Mesenchymal stem cell (in vitro differentiated cells and primary cell): ENCODE measurements at places on chromosomes 4 and X.

DNA sequence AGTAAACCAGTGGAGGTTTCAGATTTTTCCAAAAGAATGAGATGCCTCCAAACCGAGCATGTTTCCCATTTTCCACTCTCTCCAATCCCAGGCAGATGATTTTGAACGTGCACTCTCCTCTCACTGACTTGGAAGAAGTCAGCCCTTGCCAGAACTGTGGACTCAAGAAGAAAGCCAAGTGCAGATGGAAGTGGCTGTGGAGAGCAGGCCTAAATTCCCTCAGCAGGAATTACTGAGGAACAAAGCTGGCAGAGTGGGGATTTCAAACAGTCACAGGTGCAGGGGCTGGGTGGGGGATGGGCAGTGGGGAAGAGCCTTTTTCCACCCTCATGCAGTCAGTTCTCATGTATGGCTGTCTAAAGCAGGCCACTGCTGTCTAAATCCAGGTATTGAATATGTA, 83.5 kb upstream of the PLAC1 start:
- no peaks in the 10 kb centered on the region for H3K36me3 ChIP-seq
- H3K4me3 ChIP-seq = no peak overlapping the region
- no peaks in the 10 kb centered on the region for H3K4me1 ChIP-seq
- no peaks in the 10 kb centered on the region for H3K27me3 ChIP-seq

DNA sequence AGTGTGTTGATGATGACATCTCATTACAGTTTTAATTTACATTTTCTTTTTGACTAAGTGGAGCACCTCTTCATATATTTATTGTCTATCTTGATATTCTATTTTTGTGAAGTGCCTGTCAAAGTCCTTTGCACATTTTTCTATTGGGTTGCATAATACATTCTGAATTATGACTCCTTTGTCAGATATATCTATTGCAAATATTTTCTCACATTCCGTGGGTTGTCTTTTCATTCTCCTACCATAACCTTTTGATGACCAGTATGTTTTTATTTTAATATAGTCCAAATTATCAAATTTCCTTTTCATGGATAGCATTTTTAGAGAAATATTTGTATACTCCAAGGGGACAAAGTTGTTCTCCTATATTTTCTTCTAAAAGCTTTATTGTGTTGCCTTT, 126.4 kb downstream of the PJA1 start:
- no peak for DNase-seq
- no peak overlapping the region for H3K27ac ChIP-seq
- no peak overlapping the region for H3K4me3 ChIP-seq
- peaks cover 3% of the 10 kb centered on the region for H3K4me1 ChIP-seq
- peaks cover 43% of the 10 kb centered on the region for H3K27me3 ChIP-seq

GRCh38 chrX:20515841-20516461, 249.2 kb upstream of the RPS6KA3 start:
- no peaks in the 10 kb centered on the region for H3K27me3 ChIP-seq
- H3K27ac ChIP-seq = peak overlapping the region; percentile 59
- peak; percentile 79 for DNase-seq
- peaks cover 4% of the 10 kb centered on the region for H3K4me1 ChIP-seq

DNA sequence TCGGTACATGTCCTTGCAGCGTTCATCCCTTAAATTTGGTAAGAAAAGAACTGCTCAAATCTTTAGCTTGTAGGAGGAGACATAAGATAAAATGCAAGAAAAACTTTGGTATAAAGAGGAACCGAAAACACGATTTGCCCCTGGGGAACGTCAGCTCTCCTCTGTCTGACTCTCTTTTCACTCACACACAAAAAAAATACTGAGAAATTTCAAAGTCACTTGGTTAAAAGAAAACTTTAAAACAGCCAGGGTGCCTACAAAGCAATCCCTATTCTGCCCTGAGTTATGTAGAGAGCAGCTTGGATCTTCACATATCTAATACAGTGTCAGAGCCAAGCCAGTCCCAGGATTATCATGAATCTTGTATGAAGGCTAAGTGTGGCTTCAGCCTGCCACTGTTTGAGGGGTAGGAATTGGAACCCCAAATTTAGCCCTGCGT, 248.5 kb upstream of the CXXC4 start:
- H3K4me3 ChIP-seq = no peak overlapping the region
- no peak for DNase-seq
- no peak overlapping the region for H3K27ac ChIP-seq
- H3K27me3 ChIP-seq = no peaks in the 10 kb centered on the region
- H3K36me3 ChIP-seq = no peaks in the 10 kb centered on the region

GRCh38 chr4:98803251-98803650, 125.7 kb downstream of the EIF4E start:
- no peaks in the 10 kb centered on the region for H3K27me3 ChIP-seq
- H3K36me3 ChIP-seq = no peaks in the 10 kb centered on the region
- no peak overlapping the region for H3K4me3 ChIP-seq
- DNase-seq = no peak
- H3K27ac ChIP-seq = no peak overlapping the region

DNA sequence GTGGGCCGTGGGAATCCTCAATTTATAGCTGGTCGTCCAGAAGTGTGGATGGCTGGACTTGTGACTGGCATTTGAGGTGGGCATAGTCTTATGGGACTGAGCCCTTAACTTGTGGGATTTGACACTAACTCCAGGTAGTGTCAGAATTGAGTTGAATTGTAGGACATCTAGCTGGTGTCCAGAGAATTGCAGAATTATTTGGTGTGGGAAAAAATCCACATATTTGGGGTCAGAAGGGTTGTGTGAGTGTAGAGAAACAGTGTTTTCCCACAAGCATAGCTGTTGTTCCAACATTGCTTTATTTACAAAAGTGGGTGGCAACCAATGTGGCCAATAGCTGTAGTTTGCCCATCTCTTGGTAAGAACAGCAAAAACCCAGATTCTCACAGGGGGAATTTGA, 91.3 kb downstream of the MOSPD2 start:
- H3K4me1 ChIP-seq = no peaks in the 10 kb centered on the region
- peak; percentile 23 for DNase-seq
- H3K27ac ChIP-seq = no peak overlapping the region
- H3K4me3 ChIP-seq = no peak overlapping the region
- no peaks in the 10 kb centered on the region for H3K27me3 ChIP-seq

GRCh38 chr4:27272217-27272616, 411.6 kb downstream of the STIM2 start:
- H3K4me3 ChIP-seq = no peak overlapping the region
- no peak for DNase-seq
- H3K27ac ChIP-seq = no peak overlapping the region
- H3K27me3 ChIP-seq = no peaks in the 10 kb centered on the region
- H3K4me1 ChIP-seq = no peaks in the 10 kb centered on the region
- no peaks in the 10 kb centered on the region for H3K36me3 ChIP-seq

DNA sequence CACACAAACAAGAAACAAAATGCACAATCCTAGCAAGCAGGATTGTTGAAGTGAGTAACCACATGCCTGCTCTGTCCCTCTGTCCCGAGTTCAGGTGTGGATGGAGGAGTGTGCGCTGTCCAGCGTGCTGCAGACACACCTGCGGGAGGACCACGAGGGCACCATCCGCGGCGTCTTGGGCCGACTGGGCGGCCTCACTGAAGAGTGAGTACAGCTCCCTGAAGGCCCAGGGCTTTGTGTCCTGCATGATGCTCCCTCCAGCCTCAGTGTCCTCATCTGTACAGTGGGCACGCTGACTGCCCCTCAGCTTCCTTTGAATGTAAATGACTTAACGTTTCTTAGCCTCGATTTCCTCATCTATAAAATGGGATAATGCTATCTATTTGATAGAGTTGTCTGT, 82.5 kb downstream of the EVC start:
- peaks cover 90% of the 10 kb centered on the region for H3K36me3 ChIP-seq
- no peaks in the 10 kb centered on the region for H3K27me3 ChIP-seq
- no peak overlapping the region for H3K27ac ChIP-seq
- no peak for DNase-seq
- peaks cover 1% of the 10 kb centered on the region for H3K4me1 ChIP-seq

DNA sequence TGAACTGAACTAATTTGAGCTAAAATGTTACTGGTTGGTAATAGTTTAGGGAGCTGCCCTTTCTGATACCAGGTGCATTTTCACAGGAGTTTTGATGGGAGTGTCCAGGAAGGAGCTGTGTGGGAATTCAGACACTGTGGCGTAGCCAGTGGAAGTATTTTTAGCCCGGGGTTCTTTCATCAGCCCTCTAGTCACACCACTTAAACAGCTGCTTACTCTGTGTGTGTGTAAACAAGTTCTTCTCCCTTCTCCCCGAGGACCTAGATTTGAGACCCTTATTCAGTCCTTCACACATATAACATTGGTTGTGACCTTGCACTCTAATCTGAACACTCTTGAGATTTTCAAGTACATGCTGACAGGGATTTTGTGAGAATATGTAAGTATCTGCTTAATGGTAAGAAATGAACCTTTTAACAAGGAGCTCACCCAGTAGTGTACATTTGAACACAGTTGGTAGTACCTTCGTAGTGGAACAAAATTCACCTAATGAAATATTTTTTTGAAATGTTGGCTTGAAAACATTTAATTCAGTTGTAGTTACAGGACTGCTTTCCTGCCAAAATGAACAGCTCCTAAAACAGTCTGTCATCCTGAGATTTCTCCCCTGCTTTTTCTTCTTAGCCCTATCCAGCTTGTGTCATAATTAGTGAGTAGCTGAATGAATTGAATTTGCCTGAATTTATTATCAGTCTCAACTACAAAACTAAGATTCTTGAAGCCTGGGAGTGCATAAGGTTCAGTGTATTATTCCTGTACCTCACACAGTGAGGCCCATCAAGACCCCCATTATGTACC, 61.8 kb downstream of the BMPR1B start:
- no peaks in the 10 kb centered on the region for H3K36me3 ChIP-seq
- DNase-seq = peak; percentile 6
- H3K4me3 ChIP-seq = no peak overlapping the region
- no peak overlapping the region for H3K27ac ChIP-seq
- H3K4me1 ChIP-seq = no peaks in the 10 kb centered on the region

DNA sequence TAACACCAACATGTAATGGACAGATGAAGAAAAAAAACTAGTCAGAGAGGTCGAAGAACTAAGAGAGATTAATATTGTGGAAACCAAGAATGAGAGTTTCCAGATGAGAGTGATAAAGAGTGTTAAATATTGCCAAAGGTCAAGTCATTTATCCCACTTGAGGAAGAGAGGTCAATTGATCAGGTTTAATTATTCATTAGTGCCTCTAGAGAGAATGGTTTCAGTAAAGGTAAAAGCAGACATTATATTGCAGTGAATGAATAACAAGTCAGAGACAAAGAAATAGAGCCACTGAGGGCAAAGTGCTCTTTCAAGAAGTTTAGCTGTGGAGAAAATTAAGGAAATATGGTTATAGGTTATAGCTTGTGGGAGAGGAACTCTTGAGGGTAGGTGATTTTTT, 263.1 kb downstream of the GUCY2F start:
- H3K4me3 ChIP-seq = no peak overlapping the region
- H3K27ac ChIP-seq = no peak overlapping the region
- no peak for DNase-seq
- no peaks in the 10 kb centered on the region for H3K36me3 ChIP-seq
- no peaks in the 10 kb centered on the region for H3K27me3 ChIP-seq

- peaks cover 22% of the 10 kb centered on the region for H3K4me1 ChIP-seq
- H3K27me3 ChIP-seq = no peaks in the 10 kb centered on the region
- no peak overlapping the region for H3K4me3 ChIP-seq
- DNase-seq = no peak
- H3K36me3 ChIP-seq = peaks cover 10% of the 10 kb centered on the region
Observed at GRCh38 chrX:153731117-153731844, 6.6 kb downstream of the ABCD1 start.

GRCh38 chrX:2828344-2828958, at the start of gene GYG2:
Gene GYG2 (plus strand): TSS chrX:2828930. CDS start chrX:2830189, 1,259 bp downstream.
- H3K4me1 ChIP-seq = peaks cover 9% of the 10 kb centered on the region
- H3K36me3 ChIP-seq = no peaks in the 10 kb centered on the region
- no peak within 1 kb of the TSS for H3K27ac ChIP-seq
- peaks cover 59% of the 10 kb centered on the region for H3K27me3 ChIP-seq
- H3K4me3 ChIP-seq = peak within 1 kb of the TSS; percentile 62

DNA sequence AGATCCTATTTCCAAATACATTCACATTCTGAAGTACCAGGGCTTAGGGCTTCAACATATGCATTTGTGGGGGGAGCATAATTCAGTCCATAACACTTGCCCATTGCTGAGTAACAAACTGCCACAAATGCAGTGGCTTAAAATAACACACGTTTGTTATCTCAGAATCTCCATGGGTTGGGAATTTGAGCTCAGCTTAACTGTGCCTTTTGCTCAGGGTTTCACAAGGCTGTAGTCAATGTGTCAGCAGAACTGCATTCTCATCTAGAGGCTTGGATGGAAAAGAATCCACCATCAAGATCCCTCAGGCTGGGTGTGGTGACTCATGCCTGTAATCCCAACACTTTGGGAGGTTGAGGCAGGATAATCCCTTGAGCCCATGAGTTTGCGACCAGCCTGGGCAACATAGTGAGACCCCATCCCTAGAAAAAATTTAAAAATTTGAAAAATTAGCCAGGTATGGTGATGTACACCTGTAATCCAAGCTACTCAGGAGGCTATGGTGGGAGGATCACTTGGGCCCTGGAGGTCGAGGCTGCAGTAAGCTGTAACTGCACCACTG, 25.8 kb upstream of the TBL1X start:
- no peak overlapping the region for H3K27ac ChIP-seq
- no peaks in the 10 kb centered on the region for H3K27me3 ChIP-seq
- no peaks in the 10 kb centered on the region for H3K4me1 ChIP-seq

GRCh38 chr4:5746829-5747737, 36.1 kb downstream of the EVC start:
- peak overlapping the region; percentile 6 for H3K27ac ChIP-seq
- peaks cover 28% of the 10 kb centered on the region for H3K4me1 ChIP-seq
- DNase-seq = peak; percentile 83
- H3K4me3 ChIP-seq = no peak overlapping the region

DNA sequence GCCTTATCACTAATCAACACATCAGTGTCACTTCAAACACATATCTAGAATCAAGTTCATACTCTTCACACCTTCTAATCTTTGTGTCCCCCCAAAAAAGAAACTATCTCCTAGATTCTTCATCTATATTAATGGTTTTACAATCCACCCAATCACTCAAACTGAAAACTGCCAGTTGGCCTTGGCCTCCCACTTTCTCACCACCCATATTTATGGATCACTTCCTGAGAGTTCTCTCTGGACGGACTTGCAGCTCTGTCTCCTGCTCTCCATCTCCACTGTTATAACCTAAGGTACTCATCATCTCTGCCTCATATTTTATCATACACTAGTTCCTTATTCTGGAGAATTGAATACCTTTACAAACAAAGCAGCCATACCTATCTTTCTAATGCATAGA, 106.1 kb upstream of the ATOH1 start:
- H3K27ac ChIP-seq = no peak overlapping the region
- no peak for DNase-seq
- H3K27me3 ChIP-seq = no peaks in the 10 kb centered on the region

- H3K36me3 ChIP-seq = no peaks in the 10 kb centered on the region
- no peak overlapping the region for H3K4me3 ChIP-seq
- H3K27ac ChIP-seq = no peak overlapping the region
Observed at GRCh38 chr4:146273204-146273901, 59.0 kb downstream of the REELD1 start.

GRCh38 chr4:73967866-73968265, 14.0 kb downstream of the PF4 start:
- DNase-seq = no peak
- no peaks in the 10 kb centered on the region for H3K4me1 ChIP-seq
- no peaks in the 10 kb centered on the region for H3K36me3 ChIP-seq
- H3K4me3 ChIP-seq = no peak overlapping the region
- no peaks in the 10 kb centered on the region for H3K27me3 ChIP-seq
